ENCODE measurements at places on chromosomes 12 and 14. TPM values are rescaled to one million over a fixed set of nuclear protein-coding genes. Genes with fewer than 3 reads are reported as not detected.

Gene TMPRSS12
- polyA plus RNA-seq, result not detected

GRCh38 chr14:103762541-103762940 is 46.9 kb downstream of the ZFYVE21 start:
- DNase-seq, result no peak

GRCh38 chr14:80607430-80608190 is 333.9 kb downstream of the CEP128 start:
- no peak for DNase-seq

GRCh38 chr12:84508851-84509260 is 403.7 kb downstream of the SLC6A15 start:
- DNase-seq, result no peak

- DNase-seq, result no peak
Observed at GRCh38 chr12:2161473-2161872, 108.7 kb downstream of the CACNA1C start.

DNA sequence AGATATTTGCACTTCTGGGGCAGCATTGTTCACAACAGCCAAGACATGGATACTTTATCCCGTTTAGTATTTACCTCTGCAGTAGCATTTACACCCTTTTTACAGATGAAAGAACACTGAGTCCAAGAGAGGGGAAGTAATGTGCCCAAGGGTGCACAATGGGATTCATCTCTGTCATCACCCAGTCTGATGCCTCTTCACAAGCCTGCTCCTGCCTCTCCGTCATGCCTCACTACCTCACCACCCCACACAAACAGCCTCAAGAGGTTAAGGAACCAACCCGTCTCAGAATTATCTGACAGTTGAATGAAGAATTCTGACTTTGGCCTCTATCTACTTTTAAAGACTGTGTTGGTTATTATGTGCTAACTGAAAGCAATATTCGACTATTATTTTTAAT is 368.4 kb downstream of the ATP23 start:
- DNase-seq, result no peak

Gene CLECL1
- not detected for polyA plus RNA-seq

DNA sequence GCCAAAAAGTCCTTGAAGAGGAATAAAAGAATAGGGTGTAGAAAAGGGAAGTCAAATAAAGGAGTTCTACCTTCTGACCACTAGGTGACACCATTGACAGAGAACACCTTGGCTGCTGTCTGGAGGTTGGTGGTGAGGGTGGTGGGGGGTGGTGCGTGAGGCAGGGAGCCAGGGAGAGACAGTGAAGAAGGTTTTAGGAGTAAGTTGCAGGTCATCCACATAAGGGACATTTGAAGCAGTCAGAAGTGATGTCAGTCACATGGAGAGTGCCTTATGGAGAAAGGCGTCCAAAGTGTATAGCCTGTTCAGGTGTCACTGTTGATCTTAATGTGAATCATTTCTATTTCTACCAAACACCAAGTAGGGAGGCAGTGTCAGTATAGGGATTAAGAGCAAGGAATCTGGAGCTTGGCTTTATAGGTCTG is 279.3 kb upstream of the DDHD1 start:
- no peak for DNase-seq

GRCh38 chr12:27906127-27906500 is 66.4 kb downstream of the PTHLH start:
- no peak for DNase-seq

Gene KRT73
- not detected for polyA plus RNA-seq

GRCh38 chr14:27253966-27254365 is 656.1 kb upstream of the NOVA1 start:
- no peak for DNase-seq

GRCh38 chr14:74237441-74237840 is 1.8 kb upstream of the VSX2 start:
- no peak for DNase-seq

Gene ARHGEF40
- polyA plus RNA-seq, result 65.7 TPM

- no peak for DNase-seq
Observed at GRCh38 chr14:95229749-95230148, 72.4 kb upstream of the DICER1 start.

- no peak for DNase-seq
Observed at GRCh38 chr12:129083121-129083840, 230.0 kb downstream of the GLT1D1 start.

DNA sequence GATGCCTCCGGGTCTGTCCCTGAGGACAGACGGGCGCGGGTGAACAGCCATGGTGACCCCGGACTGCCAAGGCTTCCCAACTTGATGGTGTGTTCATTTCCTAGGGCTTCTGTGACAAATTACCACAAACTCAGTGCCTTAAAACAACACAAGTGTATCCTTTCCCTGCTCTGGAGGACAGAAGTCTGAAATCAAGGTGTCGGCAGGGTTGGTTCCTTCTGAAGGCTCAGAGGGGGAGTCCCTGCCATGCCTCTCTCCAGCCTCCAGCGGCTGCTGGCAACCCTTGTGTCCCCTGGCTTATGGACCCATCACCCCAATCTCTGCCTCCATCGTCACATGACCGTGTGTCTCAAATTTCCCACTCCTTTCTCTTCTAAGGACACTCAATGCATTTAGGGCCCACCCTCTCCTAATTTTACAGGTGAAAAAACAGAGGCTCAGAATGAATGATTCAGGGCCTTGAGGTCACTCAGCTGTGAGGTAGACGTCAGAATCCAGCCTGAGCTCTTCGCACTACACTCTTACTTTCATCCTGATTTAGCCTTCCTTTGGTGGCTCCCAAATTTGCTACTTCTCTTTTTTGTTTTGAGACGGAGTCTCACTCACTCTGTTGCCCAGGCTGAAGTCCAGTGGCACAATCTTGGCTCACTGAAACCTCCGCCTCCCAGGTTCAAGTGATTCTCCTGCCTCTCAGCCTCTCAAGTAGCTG is 45.4 kb downstream of the VCPKMT start:
- no peak for DNase-seq

Gene AKAP6
- polyA plus RNA-seq, result 1.9 TPM

Gene SLC17A8
- 0.31 TPM for polyA plus RNA-seq

Gene LRRC10
- polyA plus RNA-seq, result not detected

- DNase-seq, result no peak
Observed at GRCh38 chr14:99407416-99407815, 73.2 kb downstream of the SETD3 start.

- no peak for DNase-seq
Observed at GRCh38 chr14:90381011-90381786, 15.6 kb upstream of the CALM1 start.

- no peak for DNase-seq
Observed at GRCh38 chr14:70032447-70032846, 153.2 kb downstream of the SMOC1 start.

Gene LRRC9
- 1.9 TPM for polyA plus RNA-seq

GRCh38 chr12:56375598-56376434 is 13.2 kb upstream of the APOF start:
- no peak for DNase-seq

GRCh38 chr12:27276275-27276674 is 32.2 kb downstream of the STK38L start:
- no peak for DNase-seq

- no peak for DNase-seq
Observed at GRCh38 chr14:30829853-30830252, 44.5 kb upstream of the COCH start.

DNA sequence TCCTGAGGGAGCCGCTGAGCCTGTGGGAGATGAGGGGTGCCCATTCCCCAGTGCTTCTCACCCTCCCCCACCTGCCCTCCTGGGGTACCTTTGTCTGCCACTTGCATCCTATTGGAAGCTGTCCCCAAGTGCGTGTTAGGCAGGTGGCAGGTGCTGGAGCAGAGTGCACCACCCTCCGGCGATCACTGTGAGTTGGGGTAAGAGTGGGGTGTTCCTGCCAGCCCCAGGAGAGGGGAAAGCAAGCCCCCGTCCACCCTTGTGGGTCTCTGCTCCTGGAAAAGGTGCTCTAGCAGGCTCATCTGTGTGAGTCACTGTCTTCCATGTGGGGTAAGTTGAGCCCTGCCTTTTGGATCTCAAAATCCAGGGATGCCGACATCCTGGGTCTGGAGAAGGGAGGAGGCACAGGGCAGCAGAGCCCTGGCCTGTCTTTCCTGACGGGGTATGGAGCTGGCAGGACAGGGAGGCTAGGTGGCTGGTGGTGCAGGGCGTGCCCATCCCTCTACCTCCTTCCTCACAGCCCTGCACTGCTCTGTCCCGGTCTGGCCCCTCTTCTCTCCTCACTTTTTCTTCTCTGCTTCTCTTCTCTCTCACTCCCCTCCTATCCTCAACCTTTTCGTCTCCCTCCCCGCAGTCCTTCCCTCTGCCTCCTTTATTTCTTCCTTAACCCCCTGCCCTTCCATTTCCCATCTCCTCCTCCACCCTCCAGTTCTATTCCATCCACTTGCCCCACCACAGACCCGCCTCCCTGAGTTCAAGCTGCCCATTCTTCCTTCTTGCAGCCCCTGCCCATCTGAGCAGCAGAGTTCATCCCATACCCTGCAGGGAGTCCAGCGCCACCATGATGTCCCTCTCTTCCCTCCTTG is 20.1 kb upstream of the KRT7 start:
- DNase-seq, result no peak

Gene MAP1LC3B2
- 9.9 TPM for polyA plus RNA-seq

DNA sequence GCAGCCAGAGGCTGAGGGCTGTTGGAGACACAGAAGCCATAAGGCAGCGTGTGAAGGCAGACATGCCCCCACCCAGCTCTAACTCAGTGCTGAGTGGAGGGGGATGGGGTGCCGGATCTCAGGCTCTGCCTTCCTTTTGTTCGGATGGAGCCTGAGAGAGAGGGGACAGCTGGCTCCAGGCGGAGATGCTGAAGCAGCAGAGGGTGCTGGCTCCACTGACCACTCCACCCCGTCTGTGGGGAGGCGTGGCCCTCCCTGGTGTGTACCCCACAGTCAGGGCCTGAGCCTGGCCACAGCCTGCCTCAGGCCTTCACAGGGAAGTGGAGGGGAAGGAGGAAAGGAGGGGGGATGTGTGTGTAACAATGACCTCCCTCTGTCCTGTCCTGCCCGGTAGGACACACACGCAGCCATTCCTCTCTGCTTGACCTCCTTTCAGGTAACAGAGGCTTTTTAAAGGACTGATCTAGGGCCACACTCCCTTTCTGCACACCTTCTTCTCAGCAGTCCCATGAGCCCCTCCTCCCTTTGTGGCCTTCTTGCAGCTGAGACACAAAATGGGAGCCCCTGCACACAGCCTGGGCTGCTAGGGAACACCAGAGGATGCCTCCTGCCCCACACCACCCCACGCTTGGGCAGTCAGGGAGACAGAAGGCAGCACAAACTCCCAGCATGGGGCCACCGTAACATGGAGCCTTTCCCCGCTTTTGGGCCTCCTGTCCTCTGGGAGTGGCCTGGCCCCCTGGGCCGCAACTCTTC is 9.6 kb upstream of the ENDOU start:
- DNase-seq, result no peak

- DNase-seq, result no peak
Observed at GRCh38 chr12:102169922-102170621, 27.6 kb downstream of the PMCH start.

- no peak for DNase-seq
Observed at GRCh38 chr12:54051026-54051842, 2.4 kb upstream of the HOXC4 start.

- DNase-seq, result no peak
Observed at GRCh38 chr14:34220921-34221320, 241.1 kb downstream of the SPTSSA start.

Gene C1QL4
- polyA plus RNA-seq, result 1.4 TPM

GRCh38 chr12:53722450-53723041 is 4.7 kb downstream of the CALCOCO1 start:
- no peak for DNase-seq

DNA sequence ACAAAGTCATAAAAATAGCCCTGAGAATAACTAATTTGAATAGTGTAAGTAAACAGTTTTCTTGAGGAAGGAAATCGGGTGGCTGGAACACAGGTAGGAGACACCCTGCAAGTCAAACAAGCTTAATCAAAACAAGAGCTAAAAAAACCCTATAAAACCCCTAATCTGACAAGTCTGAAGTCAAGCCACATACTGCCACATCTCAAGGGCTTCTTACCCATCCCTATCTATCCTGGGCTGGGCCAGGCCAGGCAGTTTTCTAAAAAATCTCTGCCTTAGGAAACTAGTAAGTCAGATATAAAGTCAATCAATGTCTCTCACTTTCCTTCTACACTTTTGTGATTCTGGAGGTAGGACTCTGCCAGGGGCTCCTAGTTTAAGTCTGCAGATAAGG is 15.3 kb downstream of the UBE2N start:
- no peak for DNase-seq

Gene PRR4
- 9.1 TPM for polyA plus RNA-seq

GRCh38 chr12:31768046-31768445 is 39.2 kb upstream of the AMN1 start:
- no peak for DNase-seq

Gene RDH12
- 0.42 TPM for polyA plus RNA-seq

Gene NUBPL
- polyA plus RNA-seq, result 14.1 TPM

- no peak for DNase-seq
Observed at GRCh38 chr12:123743002-123743401, 19.1 kb upstream of the DNAH10 start.

Gene PLEKHA5
- polyA plus RNA-seq, result 105 TPM

Gene CLEC4D
- 0.31 TPM for polyA plus RNA-seq

Gene HOXC10
- 114 TPM for polyA plus RNA-seq

- DNase-seq, result no peak
Observed at GRCh38 chr12:76804435-76804976, 40.6 kb downstream of the ZDHHC17 start.

- DNase-seq, result no peak
Observed at GRCh38 chr12:52200781-52201450, 9.1 kb upstream of the KRT80 start.

DNA sequence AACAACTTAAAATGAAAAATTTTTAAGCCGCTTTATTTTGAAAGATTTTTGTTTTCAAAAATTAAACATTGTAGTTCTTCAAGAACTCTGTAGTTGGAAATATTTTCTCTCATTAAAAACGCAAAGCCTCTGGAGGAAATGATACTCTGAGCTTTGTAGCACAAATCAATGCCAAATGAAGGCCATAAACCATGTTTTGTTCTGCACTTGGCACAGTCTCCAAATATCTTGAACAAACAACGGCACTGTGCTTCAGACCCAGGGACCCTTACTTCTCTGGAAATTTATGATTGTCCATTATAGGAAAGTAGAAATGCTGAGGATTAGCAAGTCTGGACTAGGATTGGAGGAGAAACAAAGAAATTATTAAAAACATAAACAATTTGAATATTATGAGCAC is 160.8 kb upstream of the BMP4 start:
- DNase-seq, result no peak
